GM13977 (cell line): ENCODE measurements at places on chromosomes 7 and 10.

DNA sequence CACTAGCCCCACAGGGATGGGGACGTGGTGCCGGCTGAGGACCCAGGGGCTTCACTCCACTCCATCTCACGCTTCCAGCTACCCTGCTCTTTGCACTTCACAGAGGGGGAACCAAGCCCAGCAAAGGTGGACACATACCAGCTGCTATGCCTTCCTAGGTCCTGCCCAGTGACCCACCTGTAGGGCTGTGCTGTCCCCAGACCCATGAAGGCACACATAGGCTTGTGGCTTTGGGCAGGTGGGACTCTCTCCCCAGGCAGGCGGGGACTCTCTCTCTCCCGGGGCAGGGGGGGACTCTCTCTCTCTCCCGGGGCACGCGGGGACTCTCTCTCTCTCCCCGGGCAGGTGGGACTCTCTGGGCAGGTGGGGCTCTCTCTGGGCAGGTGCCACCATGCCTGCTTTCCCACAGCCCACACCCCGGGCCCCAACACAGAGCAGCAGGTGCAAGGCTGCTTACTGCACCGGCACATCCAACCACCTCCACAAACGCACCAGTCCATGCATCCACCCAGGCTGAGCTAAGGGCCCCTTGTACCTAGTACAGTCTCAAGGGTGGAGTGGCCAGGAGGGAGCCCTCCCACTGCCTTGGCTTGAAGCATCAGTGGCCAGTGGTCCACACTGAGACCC is 13.8 kb upstream of the GPR146 start:
- DNase-seq: no peak

DNA sequence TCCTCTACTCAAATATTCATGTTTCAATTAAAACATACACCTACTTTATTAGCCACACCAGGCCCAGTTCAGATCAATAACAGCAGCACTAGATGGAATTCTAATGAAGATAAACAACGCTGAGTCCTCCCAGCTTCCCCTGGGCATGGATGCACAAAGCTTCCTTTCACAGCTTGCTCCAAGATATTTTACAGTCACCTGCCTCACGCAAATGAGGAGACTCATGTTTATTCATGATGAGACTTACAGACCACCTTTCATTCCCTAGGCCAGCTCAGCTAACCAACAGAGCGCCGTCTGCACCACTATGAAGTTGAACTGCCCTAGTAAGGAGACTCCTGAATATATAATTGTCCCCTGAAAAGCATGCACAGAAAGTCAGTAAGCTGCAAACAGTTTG is 283.0 kb upstream of the AOAH start:
- no peak for DNase-seq

GRCh38 chr7:41694495-41694894 is 8.4 kb downstream of the INHBA start:
- DNase-seq: no peak

DNA sequence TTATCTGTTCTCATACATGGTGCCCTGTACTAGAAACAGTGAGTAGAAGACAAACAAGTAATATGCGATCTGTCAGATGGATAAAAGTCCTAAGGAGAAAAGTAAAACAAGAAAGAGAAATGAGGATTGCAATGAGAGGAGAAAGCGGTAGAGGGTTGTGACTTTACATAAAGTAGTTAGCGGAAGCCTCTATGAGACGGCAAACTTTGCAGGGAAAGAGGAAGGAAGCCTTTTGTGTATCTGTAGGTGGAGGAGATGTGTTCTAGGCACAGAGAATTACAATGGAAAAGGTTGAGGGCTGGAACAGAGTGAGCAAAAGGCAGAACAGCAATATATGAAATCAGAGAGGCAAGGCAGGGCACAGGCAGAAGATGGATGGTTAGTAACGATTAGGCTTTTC is 150.4 kb upstream of the SEMA3E start:
- DNase-seq: no peak

GRCh38 chr10:62689712-62690111 is 114.8 kb upstream of the ADO start:
- no peak for DNase-seq

DNA sequence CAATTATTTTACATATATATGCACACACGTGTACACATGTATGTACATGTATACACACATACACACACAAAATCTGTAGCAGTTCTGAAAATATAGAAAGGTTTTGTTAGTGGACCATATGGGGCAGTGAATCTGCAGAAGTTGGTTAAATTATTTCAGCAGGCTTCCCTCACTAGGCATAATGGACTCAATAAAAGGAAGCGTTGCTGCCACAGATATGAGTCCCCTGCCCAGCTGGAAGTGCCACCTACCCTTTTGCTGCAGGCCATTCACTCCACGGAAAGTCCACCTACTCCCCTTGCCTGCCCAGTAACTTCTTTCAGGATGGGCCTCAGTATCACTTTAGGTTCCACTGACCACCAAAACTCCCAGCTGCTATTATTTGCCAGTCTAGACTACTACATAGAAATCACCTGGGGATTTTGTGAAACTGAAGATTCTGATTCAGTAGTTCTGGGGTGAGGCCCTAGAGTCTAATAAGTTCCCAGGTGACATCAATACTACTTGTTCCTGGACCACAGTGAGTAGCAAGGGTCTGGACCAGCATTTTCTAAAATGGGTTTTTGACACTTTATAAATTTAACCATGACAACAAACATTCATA is 29.3 kb upstream of the CROT start:
- peak; percentile 30 for DNase-seq

DNA sequence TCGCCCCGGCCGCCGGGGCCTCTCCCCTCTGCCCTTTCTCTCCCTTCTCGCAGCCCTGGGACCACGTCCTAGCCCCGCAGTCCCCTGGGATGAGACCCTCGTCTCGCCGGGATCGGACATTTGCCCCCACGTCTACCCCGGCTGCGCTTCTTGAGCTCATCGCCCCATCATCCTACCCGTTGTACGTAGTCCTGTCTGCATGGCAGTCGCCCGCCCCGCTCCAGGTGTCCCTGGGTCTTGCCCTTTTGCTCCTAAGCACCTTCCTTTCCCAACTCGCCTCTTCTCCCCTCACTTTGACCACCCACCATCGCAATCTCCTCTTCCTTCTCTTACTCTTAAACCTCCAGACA is 582 bp downstream of the TPST1 start:
- DNase-seq: peak; percentile 53

DNA sequence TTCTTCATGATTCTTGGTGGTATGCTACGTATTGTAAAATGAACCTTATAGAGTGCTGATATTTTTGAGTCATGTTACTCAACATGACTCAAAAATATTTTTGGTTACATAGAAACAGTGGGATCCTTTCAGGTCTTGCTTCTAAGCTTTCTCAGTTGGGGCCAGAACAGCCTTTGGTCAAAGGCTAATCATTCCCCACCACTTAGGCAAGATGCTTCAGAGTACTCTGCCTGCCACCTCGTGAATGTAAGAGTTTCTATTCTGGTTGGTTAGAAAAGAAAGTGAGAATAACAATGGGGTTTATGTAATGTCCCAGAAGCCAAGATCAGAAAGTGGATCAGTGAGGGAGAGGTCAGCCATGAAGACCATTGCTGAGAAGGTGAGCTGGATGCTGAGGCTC is 327.8 kb downstream of the TCERG1L start:
- DNase-seq: no peak

- DNase-seq: no peak
Measured at GRCh38 chr10:11823989-11824346, 812 bp downstream of the PROSER2 start.

DNA sequence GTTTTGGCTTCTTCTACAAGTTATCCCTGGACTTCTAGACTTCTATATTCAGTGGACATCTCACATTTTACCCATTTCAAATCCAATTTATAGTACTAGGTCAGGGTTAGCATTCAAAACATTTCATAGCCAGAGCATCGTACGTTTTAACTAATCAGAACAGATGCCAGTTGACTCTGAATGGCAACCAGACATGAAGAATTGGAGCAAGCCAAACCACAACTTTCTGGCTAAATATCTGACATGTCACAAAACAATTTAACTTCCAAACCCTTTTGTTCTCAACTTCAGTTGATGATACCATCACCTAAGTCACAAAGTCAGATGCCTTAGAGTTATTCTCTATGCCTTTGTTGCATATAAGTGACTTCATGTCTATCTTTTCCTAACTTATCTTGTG is 1105.7 kb downstream of the XPNPEP1 start:
- no peak for DNase-seq

GRCh38 chr7:80895056-80895455 is 23.8 kb downstream of the SEMA3C start:
- DNase-seq: no peak
